ENCODE measurements at places on chromosomes 13 and 19. TPM values are rescaled to one million over a fixed set of nuclear protein-coding genes. Genes with fewer than 3 reads are reported as not detected.

Gene CKM
- total RNA-seq, result 0.05 TPM

Gene VSIG10L
- 14.5 TPM for total RNA-seq

Gene NEK5
- not detected for total RNA-seq

Gene WDR88
- 0.28 TPM for total RNA-seq

Gene ALKBH6
- 25.8 TPM for total RNA-seq

Gene RETN
- not detected for total RNA-seq
